ENCODE measurements at places on chromosomes 3 and 15.

GRCh38 chr3:88151358-88151757 is 1.6 kb downstream of the C3orf38 start:
- no peak for DNase-seq

DNA sequence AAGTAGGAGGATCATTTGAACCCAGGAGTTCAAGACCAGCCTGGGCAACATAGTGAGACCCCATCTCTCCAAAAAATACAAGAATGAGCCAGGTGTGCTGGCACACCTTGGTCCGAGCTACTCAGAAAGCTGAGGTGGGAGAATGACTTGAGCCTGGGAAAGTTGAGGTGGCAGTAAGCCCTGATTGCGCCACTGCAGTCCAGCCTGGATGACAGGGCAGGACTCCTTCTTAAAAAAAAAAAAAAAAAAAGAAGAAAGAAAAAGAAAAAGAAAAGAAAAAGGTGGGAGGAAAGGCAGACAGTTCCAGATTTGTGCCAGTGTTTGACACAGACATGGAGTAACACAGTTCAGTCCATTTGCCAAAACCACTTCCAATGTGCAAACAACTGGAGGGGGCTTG is 75.7 kb downstream of the ATP10A start:
- no peak for DNase-seq

- no peak for DNase-seq
These were observed 85.3 kb downstream of the PLXNA1 start for GRCh38 chr3:127068111-127068810.

DNA sequence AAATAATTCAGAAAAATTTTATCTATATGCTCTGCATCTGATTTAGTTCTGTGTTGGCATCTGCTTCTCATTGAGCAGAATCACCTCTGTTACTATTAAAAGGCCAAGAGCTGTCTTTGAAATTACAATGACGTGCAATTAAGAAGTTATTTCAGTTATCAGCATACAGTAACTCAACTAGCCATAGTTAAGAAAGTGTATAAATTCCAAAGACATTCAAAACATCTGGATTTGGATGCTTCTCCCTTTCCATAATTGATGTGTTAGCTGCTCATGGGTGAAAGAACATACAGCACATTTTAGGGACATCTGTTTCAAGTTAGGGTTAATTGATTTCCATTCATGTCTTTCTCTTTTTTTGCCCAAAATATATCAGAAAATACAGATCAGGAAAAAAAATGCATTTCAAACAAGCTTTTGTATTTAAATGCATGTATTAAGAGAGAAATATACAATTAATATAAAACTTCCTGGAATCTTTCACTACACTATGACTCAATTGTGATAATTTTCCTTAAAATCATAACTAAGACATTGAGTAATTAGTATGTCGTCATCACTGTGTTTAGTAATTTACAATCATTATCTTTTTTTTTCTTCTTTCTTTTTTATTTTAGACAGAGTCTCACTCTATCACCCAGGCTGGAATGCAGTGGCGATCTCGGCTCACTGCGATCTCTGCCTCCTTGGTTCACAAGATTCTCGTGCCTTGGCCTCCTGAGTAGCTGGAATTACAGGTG is 82.7 kb upstream of the MBNL1 start:
- no peak for DNase-seq

DNA sequence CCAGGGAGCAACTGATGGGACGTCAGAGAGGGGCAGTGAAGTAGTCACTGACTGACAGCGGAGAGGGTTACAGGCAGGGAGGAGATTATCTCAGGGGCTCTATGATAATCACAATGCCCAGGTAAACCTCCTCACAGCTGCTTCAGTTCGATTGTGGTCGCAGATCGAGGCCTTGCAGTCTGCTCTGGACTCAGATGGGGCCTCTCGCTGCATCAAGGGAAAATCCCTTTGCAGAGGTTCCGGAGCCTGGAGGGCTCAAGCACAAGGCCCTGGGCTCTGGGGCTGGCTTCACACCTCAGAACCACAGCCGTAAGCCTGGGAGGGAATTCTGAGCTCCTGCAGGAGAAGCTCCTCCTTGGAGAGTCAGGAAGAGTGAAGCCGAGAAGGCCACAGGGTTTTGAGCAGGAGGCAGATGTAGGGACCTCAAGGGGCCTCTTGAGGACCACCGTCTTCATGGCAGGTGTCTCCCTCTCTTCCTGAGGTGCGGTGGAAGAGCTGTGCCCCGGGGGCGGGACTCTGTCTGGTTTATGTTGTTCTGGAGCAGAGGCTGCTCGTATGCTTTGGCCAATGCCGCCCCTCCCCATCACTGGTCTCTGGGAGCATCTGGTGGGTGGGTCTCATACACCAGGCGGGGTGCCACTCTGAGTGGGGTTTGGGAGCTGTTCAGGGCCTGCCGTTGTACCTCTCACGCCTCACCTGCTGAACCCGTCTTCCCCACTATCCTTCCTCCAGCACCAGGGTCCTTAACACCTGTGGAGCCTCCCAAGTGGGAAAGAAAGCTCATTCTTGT is 19.5 kb upstream of the SNRPA1 start:
- no peak for DNase-seq

- DNase-seq: no peak
These were observed 26.7 kb downstream of the PIK3CA start for GRCh38 chr3:179174898-179175297.

DNA sequence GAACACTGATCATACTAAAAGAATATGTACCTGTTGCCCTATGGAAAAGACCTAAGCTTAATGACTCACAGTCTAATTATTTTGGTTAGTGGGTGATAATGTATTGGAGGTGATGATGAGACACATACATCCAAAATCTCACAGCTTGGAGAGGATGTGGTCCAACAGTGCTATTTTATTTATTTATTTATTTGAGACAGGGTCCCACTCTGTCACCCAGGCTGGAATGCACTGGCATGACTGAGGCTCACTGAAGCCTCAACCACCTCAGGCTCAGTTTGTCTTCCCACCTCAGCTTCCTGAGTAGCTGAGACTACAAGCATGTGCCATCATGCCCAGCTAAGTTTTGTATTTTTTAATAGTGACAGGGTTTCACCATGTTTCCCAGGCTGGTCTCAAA is 35.0 kb downstream of the LPP start:
- DNase-seq: no peak

DNA sequence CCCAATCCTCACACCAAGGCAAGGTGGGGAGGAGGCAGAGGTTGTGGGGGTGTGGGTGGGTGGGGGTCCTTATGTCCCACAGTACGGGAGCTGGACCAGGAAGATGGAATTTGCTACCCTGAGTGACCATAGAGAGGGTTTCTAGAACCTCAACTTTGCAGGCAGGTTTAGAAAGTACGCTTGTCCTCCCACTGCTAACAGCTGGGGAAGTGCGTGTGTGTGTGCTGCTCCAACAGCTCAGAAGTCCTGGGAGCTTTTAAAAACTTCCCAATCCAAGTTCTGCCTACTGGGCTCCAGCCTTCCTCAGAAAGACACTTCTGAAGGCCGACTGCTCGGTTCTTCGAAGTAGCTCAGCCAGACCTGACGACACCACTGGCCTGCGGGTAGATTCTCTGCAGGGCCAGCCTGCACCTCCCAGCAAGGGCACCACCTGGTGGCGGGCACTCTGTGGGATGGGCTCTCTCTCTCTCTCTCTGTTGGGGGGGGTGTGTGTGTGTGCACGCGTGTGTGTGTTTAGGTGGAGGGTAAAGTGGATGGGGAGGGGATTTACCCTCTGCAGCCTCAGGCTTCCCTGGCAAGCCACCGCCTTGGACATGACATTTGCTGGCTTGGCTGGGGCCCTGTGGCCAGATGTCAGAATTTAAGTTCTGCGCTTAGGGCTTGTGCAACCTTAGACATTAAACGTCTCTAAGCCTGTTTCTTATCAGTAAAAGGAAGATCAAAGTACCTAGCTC is 15.6 kb downstream of the TMEM158 start:
- peak; percentile 80 for DNase-seq

- DNase-seq: peak; percentile 81
These were observed 56.6 kb upstream of the PLXND1 start for GRCh38 chr3:129663045-129663446.

DNA sequence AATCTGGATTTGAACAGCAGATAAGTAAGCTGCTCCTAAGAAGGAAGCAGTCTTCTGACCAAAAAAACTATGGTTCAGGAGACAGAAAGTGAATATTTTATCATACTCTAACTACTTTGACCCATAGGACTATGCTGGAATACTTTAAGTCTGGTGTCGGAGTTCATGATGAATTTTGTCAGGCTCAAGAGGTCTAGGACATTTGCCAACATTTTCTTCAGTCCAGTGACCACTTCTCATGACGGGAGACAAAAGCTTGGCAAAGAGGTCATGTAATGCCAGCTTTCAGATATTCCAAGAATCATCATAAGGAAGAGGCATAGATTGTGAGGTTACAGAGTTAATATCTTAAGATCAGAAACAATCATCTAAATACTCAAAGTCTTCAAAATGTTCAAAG is 20.5 kb upstream of the DCBLD2 start:
- no peak for DNase-seq

DNA sequence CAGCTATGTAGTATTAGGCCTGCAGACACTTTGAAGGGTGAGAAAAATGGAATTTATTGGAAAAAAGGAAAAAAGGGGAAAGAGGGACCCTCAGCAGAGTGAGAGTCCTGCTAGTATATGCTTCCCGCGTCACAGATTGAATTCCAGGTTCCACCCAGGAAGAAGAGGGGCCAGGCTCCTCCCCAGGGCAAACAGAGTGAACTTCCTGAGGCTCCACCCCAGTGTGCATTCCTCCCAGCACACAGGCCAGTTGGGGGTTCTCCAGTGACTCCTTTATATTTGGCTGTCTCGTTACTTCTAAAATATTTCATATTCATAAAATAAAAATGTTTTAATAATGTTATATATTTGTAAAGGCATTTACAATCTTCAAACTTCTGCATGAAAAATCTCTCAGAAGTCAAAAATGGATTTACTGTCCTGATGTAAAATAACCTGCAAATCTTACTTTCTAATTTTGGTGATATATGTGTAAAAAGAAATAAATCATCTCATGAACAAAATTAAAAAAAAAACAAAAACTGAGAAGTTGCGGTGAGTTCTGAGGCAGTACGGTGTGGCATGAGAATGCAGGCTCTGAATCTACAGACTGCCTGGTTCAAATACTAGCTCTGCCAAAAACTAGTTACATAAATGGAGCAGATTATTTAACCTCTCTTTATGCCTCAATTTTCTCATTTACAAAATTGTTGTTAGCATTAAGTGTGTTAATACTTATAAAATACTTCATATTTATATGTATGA is 175.8 kb upstream of the P2RY1 start:
- DNase-seq: no peak

DNA sequence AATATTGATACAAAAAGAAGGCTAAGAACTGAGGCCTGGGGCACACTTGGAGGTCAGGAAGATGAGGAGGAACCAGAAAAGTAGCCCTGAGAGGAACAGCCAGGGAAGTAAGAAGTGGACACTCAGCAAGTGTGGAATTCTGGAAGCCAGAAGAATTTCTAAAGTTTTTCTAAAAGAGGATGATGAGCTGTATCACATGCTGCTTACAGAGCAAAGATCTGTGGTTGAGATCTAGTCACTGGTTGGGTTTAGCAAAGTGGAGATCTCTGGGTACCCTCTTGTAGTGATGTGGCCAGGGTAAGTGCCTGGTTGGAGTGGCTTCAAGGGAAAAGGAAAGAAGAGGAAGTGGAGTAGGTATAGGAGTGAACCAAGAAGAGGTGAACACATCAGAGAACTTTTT is 95.4 kb upstream of the DAZL start:
- no peak for DNase-seq

GRCh38 chr3:56019490-56020146 is 448.6 kb downstream of the ERC2 start:
- no peak for DNase-seq

GRCh38 chr3:152474585-152474984 is 205.9 kb downstream of the MBNL1 start:
- DNase-seq: peak; percentile 50

DNA sequence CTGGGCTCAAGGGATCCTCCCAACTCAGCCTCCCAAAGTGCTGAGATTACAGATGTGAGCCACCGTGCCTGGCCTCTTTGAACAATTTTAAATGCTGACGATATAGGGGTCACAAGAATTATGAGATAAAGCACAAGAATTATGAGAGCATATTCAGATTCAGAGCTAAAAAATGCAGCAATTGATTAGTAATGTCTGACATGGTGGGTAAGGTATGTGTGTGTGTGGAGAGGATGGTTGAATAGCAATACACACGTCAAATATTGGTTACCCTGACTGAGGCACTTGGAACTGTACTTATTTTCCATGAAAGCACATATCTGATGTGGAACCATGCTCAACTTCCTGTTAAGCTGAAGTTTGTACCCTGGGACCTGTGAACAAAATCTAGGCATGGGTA is 115.6 kb downstream of the EOMES start:
- no peak for DNase-seq

DNA sequence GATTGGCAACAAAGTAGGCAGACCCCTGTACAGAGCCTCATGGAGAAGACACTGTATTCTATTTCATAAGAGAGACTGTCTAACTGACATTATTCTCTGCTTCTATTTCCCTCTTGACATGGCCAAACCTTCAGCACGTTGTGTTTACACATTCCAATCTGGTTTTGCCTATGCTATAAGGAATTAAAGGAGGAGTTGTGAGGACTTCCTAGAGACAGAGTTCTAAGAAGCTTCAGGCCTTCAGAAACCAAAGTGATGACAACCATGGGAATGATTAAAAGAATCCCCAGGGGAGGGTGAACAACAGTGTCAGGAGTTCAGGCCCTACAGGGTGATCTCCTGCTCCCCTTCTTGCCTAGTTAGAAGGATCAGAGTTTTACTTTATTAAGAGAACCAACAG is 44.9 kb upstream of the CAPN7 start:
- DNase-seq: no peak
